T-helper 17 cell (primary cell): ENCODE measurements at places on chromosomes 13 and 19. TPM values are rescaled to one million over a fixed set of nuclear protein-coding genes. Genes with fewer than 3 reads are reported as not detected.

The GRK1 gene
- total RNA-seq: 0.07 TPM

The KLF2 gene
- total RNA-seq: 465 TPM

The FUT1 gene
- 0.07 TPM for total RNA-seq

The TMC4 gene
- 3.1 TPM for total RNA-seq

The IFNL2 gene
- not detected for total RNA-seq

The PVR gene
- total RNA-seq: 0.70 TPM

The FXYD5 gene
- 557 TPM for total RNA-seq

The EFNA2 gene
- not detected for total RNA-seq

The ZNF98 gene
- total RNA-seq: not detected

The SULT2A1 gene
- total RNA-seq: not detected

The TNFRSF19 gene
- total RNA-seq: 0.16 TPM

The UBE2L5 gene
- total RNA-seq: not detected

The MBD3L2 gene
- total RNA-seq: not detected

The ZNF582 gene
- 3.2 TPM for total RNA-seq

The ATP8A2 gene
- 0.20 TPM for total RNA-seq
